ENCODE measurements at places on chromosomes 4 and X. TPM values are rescaled to one million over a fixed set of nuclear protein-coding genes. Genes with fewer than 3 reads are reported as not detected.

- no peak for DNase-seq
These were observed 1.4 kb downstream of the COX7B start for GRCh38 chrX:77900688-77901087.

DNA sequence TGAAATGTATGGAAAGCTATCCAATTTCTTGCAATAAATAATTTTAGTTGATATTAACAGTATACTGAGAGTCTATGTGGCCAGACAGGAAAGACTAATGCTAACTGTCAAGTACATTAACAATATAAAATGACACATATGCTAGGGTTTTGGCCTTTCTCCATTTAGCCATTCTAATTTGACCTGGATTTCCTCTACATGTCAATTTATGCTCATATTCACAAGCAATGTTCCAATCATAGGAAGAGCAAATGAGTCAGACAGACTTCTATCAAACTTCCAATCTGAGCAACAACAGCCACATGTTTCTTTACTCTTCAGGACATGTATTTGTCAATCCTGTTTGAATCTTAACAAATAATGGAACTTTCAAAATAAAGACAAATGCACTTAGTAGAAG lies 53.6 kb downstream of the CORIN start:
- DNase-seq: no peak

DNA sequence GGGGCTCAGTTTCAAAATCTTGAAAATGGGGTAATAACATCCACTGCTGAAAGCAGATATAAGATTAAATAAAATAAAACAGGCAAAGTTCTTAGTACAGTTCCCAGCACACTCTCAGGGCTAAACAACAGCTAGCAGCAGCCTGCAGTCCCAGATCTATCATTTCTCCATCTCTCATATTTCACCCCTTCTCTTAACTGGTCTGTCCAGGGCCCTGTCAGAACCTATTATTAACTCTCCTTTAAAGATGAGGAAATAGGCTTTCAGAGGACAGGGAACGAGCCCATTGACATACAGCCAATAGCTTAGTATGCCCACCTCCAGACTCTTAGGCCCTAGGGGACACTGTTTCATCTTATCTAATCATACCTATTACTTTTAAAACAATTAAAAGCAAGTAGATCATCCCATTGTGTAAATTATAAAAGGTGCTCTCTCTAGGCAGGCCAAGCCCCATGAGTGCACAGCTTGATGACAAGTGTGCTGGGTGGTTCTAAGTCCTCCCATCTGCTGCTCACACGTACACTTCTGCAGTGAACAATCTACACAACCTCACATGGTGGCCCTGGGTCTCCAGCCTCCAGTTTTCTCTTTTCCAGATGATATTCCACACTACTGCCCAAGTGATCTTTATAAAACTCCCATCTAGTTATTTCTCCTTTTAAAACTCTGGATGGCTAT lies 119.0 kb downstream of the APBB2 start:
- no peak for DNase-seq

GRCh38 chrX:9555354-9555753 lies 90.5 kb downstream of the TBL1X start:
- no peak for DNase-seq

STARD8 gene
- 0.97 TPM for total RNA-seq

ADH6 gene
- 0.47 TPM for total RNA-seq

FAM9C gene
- not detected for total RNA-seq

DNA sequence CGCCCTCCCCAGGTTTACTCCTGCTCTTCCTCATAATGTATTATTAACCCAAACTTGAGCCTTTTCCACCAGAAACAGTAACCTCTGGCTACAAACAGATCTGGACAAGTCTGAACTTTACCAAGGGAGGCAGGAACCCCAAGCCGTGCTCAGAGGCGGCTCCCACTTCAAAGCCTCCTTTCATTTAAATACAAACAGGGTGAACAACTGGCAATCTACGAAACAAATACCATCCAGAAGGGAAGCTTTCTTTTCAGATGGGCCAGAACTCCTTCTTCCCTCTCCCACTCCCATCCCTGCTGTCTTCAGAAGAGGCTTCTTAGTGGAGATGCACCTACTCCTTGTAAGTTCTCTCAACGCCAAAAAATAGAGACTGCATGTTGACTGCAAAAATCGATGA lies 2.1 kb upstream of the GPC4 start:
- no peak for DNase-seq

MAGEA4 gene
- total RNA-seq: not detected

- no peak for DNase-seq
These were observed 97.8 kb upstream of the GPC4 start for GRCh38 chrX:133513123-133513522.

DNA sequence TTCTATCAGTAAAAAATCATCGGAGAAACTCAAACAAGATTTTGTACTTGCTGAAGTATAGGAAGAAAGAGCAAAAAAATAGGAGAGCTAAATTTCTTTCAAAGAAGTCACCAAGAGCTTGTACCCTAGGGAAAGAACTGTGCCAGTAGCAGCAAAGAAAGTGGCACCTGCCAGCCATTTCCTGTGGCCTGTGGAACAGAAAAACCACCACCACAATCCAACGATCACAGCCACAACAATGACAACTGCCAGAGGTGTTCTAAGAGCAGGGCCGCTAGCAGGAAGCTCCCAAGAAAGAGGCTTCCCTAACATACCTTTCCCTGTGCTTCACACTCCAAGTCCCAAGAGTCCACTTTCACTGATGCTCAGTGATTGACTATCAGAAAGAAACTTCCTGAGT lies 266.1 kb upstream of the GPC4 start:
- no peak for DNase-seq

DNA sequence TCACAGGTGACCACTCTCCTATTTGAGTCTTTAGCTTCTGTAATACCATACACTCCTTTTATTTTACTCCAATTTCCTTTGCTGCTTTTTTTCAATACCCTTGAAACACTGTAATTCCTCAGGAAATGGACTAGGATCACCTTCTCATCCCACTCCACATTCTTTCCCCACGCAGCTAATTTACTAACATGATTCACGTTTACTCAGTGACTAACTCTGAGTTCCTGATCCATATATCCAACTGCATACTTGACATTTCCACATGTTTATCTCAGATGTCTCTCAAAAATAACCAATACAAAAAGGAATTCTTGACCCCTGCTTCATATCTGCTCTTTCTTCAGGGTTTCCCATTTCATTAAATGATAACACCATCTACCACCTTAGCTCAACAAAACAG lies 19.9 kb downstream of the RPS6KA6 start:
- no peak for DNase-seq

- DNase-seq: peak; percentile 17
These were observed 1.7 kb downstream of the GPRIN3 start for GRCh38 chr4:89305712-89306437.

AADAT gene
- 0.81 TPM for total RNA-seq

MEPE gene
- total RNA-seq: not detected

- DNase-seq: no peak
These were observed 63.3 kb downstream of the PTPN13 start for GRCh38 chr4:86657382-86657781.

DNA sequence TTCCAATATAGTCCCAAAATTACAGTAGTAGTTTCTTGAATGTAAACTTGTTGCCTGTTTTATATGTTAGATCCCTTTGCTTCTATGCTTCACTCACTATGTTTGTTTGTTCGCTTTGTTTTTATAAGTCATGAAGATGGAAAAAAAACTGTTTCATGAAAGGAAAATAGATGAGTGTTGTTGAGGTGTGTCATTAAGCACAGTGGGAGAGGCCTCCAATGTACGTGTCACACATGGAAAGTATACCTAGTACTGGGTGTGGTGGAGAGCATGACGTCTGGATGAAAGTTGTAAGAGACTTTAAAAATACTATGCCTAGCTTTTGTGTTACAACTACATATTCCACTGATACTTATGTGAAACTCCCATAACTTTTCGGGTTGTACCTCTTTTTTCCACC lies 28.4 kb downstream of the PLS3 start:
- DNase-seq: no peak

DNA sequence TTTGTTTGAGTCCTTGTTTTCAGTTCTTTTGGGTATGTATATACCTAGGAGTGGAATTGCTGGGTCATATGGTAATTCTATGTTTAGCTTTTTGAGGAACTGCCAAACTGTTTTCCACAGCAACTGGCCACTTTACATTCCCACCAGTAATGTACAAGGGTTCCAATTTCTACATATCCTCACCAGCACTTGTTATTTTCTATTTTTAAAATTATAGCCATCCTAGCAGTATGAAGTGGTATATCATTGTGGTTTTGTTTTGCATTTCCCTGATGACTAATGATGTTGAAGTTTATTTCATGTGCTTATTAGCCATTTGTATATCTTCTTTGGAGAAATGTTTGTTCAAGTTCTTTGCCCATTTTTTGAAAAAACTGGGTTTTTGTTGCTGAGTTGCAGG lies 39.6 kb downstream of the TMEM164 start:
- no peak for DNase-seq

MAP7D2 gene
- total RNA-seq: 0.03 TPM

DNA sequence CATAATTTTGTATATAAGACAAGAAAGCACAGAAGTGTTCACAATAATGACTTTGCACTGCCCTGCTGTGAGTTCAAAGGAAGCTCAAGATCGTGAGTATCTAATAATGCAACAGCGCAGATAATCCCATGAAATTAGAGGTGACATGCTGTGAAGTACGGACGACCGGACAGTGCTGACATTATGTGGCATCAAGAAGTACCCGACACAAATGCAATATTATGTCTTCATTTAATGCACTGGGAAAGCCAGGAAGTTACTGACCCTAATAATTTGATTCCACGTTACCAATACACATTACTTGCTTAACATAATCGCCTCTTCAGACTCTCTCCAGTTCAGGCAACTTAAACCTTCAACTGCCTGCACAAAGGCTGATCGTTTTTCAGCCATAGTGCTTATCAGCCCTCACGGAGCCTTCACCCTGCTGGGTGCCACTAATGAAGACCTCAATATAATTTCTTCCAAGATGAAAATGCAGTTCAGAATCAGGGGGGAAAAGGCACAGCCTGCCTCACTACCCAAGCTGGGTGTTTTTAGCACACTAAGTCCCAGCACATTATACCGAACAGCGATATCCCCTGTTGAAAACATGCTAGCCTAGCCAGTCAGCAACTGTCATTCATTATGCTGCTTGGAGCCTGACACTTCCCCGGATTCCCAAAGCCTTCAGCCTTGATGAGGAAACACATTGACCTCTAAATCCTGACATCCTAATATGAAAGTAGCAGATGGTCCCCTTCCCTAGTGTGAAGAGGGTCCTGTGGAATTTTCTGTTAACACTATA lies 56.1 kb downstream of the SLC7A11 start:
- DNase-seq: no peak

GRCh38 chr4:8580321-8581093 lies at the start of gene GPR78:
GPR78 (plus strand) TSS chr4:8580392; CDS start chr4:8580983, 591 bp downstream.
- DNase-seq: no peak

- DNase-seq: no peak
These were observed 82.1 kb downstream of the PPP2R2C start for GRCh38 chr4:6390356-6390755.

DNA sequence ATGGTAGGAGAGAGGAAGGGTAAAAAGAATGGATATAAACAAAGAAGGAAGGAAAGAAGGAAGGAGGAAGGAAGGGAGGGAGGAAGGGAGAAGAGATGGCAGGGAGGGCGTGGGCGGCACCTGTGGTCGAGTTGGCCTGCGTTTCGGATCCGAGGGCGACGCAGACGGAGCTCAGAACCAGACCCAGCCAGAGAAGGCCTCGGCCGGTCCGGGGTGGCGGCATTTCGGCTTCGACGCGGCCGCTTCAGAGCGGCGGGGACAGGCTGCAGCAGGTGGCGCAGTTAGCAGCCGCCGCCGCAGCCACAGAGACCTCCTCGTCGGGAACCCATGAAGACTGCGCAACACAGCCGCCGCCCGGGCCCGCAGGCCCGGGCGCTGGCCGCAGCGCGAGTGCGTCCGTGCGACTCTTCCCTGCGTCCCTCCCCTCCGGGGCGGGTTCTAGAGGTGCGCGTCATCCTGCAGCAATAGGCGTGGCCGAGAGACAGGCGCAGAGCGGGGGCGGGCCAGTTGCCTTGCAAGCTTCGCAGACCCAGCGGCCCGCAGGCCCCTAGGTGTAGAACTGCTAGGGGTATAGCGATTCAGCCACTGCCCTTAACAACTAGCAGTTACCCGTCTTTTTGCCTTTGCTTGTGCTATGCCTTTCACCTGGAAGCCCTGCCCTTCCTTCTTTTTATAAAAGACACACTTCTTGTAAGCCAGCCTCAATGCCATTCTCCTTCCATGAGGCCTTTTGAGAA lies at the start of gene IDS:
Gene IDS, minus strand, starts transcription at position 392 of the 737 bp plus-strand sequence. Its CDS starts 169 bp downstream, at position 223.
- DNase-seq: peak; percentile 94

DNA sequence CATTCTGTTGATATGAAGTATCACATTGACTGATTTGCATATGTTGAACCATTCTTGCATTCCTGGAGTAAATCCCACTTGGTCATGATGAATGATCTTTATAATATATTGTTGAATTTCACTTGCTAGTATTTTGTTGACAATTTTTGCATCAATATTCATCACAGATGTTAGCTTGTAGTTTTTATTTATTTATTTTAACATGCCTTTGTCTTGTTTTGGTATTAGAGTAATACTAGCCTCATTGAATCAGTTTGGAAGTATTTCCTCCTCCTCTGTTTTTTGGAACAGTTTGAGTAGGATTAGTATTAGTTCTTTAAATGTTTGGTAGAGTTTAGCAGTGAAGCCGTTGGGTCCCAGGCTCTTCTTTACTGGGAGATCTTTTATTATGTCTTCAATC lies 13.9 kb upstream of the ADH1C start:
- DNase-seq: no peak

DNA sequence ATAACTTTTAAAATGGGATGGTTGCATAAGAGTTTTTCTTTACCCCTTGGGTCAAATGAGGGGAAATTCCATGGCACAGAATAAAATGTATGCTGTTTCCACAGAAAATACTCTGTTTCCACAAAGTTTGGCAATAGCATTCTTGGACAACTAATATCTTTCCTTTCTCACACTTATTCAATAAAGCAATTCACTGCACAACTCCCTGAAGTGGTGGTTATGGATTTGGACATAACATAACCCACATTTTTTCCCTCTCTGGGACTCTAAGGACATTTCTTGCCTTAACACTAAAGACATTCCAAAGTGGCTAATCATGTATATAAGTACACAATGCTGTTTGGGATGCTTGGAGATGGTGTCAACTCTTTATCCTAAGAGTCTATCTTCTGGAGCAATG lies 51.7 kb upstream of the GPM6B start:
- DNase-seq: no peak

ENOX2 gene
- total RNA-seq: 8.4 TPM

All from HT-29 (cell line).